ENCODE measurements at places on chromosomes 12 and 14.

DNA sequence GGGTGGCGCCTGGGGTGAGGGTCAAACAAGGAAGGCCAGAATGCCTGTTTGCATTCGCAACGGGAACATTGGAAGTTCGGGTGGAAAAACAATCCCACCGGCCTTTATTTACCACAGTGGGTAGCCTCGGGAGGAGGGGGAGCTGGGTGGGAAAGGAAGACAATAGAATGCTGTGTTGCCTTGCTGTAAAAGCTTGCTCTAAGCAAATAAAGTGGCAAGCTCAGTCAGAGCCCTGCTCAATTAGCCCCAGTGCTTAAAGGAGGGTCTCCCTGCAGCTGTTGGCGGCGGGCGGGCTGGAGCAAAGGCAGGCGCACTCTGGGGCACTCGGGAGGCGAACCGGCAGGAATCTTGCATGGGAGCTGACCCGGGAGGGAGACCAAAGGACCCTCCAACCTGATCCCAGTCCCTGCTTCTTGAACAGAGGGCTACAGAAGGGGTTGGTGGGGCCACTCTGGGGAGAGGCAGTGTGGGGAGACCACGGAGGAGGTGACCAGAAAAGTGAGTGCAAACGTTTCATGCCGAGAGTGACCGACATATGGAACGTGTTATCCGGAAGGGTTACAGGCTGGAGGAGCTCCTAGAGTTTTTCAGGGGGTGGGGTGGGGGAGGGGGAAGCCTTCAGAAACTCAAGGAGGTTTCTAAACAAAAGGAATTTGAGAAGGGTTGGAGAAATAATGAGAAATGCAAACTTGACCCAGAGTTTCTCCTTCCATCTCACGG is 48.5 kb downstream of the NTF3 start:
- H3K27me3 ChIP-seq = peaks cover 6% of the 10 kb centered on the region
- H3K4me3 ChIP-seq = no peak overlapping the region
- no peak overlapping the region for H3K27ac ChIP-seq
- no peaks in the 10 kb centered on the region for H3K36me3 ChIP-seq

DNA sequence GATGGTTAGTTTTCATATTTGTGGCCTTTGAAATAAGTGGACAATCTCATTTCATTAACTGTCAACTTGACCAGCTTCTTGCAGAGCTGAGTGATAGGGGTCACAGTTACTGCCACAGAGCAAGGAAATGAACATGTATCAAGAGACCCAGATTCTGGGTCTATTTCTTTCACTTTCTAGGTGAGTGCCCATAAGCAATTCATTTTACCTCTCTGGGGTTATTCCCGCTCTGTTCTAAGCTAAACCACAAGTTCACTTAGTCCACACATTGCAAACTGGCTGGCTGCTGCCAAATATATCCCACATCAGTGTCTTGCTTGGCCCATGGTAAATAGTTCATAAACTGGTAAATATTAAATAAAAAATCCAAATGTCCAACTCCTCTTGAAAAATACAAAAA is 29.9 kb downstream of the GPHB5 start:
- H3K4me1 ChIP-seq = no peaks in the 10 kb centered on the region
- no peak overlapping the region for H3K4me3 ChIP-seq
- no peaks in the 10 kb centered on the region for H3K27me3 ChIP-seq
- H3K36me3 ChIP-seq = peaks cover 37% of the 10 kb centered on the region
- H3K27ac ChIP-seq = no peak overlapping the region
- no peak for DNase-seq

- peaks cover 41% of the 10 kb centered on the region for H3K4me1 ChIP-seq
- H3K36me3 ChIP-seq = no peaks in the 10 kb centered on the region
- H3K27me3 ChIP-seq = no peaks in the 10 kb centered on the region
- H3K27ac ChIP-seq = peak overlapping the region; percentile 95
Observed at GRCh38 chr12:96195845-96196451, 1.8 kb downstream of the ELK3 start.

DNA sequence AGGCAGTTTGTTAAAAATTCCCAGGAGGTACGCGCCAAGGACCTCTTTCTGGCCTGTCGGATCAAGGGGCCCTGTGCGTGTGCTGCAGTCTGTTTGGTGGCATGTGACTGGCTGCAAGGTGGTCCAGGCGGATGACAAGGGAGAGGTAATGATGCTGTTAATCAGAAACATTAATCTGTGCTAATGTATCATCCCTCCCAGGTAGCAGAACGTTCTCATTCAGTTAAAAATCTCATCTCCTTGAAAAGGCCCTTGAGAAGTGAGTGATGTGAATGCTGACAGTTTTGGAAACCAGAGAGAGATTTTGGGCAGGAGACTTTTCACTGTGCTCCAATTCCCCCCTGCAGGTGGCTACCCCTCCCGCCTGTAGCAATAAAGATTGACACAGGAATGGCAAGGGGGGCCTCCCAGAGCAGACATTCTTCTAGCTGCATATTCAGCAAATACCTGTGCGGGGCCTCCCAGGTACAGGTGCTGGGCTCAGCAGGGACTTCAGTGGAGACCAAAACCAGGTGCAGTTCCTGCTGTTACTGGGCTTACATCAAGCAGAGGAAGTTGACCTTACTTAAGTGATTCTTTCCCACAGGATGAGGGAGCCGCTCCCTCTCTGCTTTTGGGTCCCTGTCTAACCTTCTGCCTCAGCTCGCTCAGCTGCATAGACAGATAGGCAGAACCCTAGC is 364.8 kb downstream of the CACNA1C start:
- DNase-seq = no peak
- no peaks in the 10 kb centered on the region for H3K27me3 ChIP-seq
- no peak overlapping the region for H3K27ac ChIP-seq
- H3K36me3 ChIP-seq = peaks cover 3% of the 10 kb centered on the region

GRCh38 chr12:6541371-6542165 is 7.3 kb downstream of the GAPDH start:
- no peaks in the 10 kb centered on the region for H3K27me3 ChIP-seq
- H3K4me3 ChIP-seq = no peak overlapping the region
- peaks cover 25% of the 10 kb centered on the region for H3K36me3 ChIP-seq
- peak; percentile 93 for DNase-seq
- peaks cover 49% of the 10 kb centered on the region for H3K4me1 ChIP-seq
- peak overlapping the region; percentile 96 for H3K27ac ChIP-seq

All from chondrocyte (in vitro differentiated cells).